HEK293T (cell line): ENCODE measurements at places on chromosomes 4 and X.

- DNase-seq = no peak
Observed at GRCh38 chr4:87865960-87866598, 33.3 kb downstream of the MEPE start.

DNA sequence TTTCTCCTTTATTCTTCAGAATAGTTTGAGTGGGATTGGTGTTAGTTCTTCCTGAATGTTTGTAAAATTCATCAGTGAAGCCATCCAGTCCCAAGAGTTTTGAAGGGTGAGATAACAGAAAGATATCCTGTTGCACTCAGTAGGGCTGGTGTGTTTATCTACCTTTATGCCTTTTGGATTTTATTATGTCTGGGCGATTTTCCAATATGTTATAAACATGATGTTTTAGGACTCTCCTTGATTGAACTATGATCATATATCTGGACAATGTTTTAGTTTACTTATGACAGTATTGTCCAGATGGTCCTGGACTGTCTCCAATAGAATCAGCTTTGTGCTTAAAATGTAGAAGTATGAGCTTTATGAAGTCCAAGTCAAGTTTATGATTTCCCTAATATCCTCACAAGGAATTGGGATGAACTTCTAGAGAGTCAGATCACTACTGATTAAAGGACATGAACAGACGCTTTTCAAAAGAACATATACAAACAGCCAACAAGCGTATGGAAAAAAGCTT lies 77.6 kb upstream of the ITM2A start:
- no peak for DNase-seq

DNA sequence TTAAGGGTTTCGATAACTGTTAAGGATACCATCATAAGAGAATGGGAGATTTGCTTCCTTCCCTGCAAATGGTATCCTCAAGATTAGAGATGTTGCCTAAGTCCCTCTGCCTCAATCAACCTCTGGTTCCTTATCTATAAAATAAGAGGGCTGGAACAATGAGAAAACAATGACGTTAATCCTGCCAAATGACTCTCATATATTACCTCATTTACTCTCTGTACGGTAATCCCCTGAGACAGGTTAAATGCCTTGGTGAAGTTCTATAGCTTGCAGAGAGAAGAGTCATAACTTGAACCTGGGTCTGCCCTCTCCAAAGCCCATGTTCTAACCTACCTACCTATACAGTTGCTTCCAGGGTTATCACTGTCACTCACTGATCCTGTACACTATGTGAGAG lies 100.2 kb upstream of the OTUD4 start:
- DNase-seq = no peak

DNA sequence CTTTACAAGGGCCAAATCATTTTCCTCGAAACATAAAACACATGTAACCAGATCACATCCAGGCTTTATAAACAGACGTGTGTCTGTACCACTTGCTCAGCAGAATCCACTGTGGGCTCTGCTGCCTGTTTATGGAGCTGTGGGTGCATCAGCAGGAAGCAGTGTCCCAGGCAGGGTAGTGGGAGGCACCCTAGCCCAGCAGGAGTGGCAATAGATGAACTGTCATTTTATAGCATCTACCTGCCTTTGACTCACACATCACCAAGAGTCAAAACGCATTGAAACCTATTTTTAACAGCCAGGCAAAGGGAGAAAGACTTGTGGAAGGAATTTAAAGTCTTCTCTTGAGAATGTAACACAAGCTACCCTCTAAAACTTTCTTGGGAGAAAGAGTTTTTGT lies 169.1 kb upstream of the TENM3 start:
- DNase-seq = no peak

- no peak for DNase-seq
Observed at GRCh38 chrX:154082396-154083125, 15.0 kb downstream of the MECP2 start.

- DNase-seq = no peak
Observed at GRCh38 chr4:121977251-121978171, 25.7 kb upstream of the TRPC3 start.

DNA sequence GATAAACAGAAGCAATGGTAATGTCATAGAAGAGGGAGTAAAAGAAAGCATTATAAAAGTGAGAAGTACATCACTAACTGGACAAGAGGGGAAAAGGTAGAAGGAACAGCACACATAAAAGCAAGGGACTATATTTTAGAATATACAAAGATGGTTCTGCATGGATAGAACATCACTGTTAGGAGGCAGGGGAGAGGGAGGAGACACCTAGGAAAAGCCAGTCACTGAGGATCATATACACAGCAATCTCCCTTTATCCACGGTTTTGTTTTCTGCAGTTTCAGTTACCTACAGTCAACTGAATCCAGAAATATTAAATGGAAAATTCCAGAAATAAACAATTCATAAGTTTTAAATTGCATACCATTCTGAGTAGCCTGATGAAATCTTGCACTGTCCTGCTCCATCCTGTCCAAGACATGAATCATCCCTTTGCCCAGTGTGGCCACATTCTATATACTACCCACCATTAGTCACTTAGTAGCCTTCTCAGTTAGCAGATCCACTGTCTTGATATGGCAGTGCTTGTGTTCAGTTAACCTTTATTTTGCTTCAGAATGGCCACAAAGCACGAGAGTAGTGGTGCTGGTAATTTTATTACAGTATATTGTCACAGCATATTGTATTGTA lies 74.2 kb downstream of the PPA2 start:
- no peak for DNase-seq
